Naive B cell (primary cell): ENCODE measurements at places on chromosomes 4 and X.

DNA sequence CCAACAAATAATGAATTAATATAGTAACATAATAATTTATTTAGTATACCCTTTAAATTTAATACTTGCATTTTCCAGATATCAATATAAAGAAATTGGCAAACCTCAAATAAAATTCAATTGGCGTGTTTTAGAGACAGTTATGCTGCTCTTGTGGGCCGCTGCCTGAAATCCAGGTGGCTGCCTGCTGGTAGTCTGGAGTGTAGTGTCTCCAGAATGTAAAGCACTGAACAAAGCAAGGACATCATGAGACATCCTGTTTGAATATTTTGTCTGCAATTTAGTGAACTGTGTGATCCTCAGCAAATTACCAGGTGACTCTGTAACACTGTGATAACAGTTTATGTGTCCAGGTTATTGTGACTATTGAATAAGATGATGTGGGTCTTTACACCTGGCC lies 29.9 kb downstream of the ZFP42 start:
- DNase-seq = no peak

DNA sequence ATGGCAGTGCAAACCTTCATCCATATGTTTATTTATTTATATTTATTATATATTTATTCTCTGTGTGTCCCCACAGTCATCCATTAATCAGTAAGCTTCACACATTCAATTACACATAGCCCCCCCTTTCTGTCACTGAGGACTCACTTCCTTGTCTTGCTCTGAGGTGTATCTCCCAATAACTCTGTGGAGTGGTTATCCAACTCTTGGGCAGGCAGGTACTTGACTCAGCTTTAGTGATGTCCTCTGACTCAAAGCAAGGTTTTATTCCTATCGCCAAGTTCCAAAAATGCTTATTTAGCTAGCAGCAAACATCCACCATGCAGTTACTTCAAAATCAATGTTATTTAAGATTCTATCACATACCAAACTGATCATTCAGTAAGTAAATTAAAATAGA lies 25.2 kb upstream of the NDP start:
- DNase-seq = no peak

- DNase-seq = no peak
Observed at GRCh38 chrX:15929194-15929593, 74.6 kb upstream of the AP1S2 start.

GRCh38 chr4:6112606-6113290 lies 87.6 kb downstream of the JAKMIP1 start:
- DNase-seq = no peak

- peak; percentile 70 for DNase-seq
Observed at GRCh38 chrX:38800981-38801845, at the start of gene MID1IP1. Gene MID1IP1 (plus strand): TSS chrX:38801459. CDS start chrX:38804947, 3,488 bp downstream.

DNA sequence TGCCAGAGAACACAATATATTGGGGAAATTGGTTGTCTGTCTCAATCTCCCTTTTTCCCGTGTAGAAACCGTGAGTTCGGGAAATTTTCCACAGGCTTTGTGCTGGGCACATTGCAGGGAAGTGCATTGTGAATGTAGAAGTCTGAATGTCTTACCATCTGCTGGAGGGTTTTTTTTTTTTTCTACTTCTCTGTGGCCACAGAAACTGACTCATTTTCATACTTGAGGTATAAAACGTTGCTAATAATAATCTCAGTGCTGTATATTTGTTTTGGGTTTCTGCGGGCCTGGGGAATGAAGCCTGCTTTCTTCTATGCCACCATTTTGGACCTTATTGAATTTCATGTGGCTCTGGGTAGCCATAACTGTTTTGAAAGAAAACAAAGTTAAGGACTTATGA lies 1001.2 kb downstream of the STIM2 start:
- DNase-seq = no peak

- no peak for DNase-seq
Observed at GRCh38 chrX:3659761-3660160, 53.7 kb downstream of the PRKX start.

DNA sequence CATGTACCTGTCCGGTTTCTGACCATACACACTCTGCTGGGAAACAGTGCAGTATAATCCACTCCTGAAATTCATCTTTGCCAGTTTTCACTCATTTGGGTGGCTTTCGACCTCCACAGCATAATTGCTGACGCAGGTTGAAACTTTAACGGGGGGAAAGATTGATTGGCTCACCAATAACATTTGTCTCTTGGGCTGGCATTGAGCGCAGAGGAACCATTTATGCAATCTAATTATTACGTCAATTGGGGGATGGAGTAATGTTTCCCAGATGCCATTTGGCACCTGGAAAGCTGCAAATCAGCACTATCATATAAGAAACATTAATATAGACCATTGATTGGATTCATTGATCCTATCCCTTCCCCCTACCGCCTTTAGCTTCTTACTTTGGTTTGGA lies 24.1 kb upstream of the ARHGAP36 start:
- DNase-seq = no peak

- DNase-seq = no peak
Observed at GRCh38 chrX:131764216-131764615, 220.3 kb downstream of the OR13H1 start.

DNA sequence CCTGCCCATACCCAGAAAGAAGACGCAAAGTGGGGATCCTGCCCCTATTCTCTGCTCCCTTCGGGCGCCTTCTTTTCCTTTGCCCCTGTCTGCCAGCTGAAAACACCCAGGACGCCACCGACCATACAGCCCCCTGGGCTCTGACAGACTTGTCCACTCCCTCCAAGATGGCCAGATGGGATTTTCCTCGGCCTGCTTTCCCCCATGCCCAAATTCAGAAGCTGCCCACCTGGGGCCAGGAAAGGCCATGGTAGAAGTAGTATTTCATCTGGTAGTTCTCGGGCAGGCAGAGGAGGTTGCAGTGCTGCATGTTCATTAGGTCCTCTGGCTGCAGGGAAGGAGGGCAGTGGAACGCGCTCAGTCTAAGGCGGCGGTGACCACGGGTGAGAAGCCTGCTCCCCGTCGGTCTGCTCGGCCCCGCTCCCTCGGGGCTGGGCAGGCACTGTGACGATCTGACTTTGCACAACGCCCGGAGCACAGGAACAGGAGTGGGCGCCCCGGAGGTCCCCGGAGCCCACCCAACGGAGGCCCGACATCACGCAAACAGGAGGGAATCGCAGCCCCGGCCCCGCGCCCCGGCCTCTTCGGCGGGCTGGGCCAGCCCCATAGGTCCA lies 582 bp downstream of the NAA10 start:
- DNase-seq = no peak

GRCh38 chr4:19298998-19299397 lies 952.7 kb upstream of the SLIT2 start:
- no peak for DNase-seq

- no peak for DNase-seq
Observed at GRCh38 chr4:5980436-5981155, 37.6 kb downstream of the C4orf50 start.

GRCh38 chr4:141330616-141331015 lies 109.9 kb downstream of the ZNF330 start:
- no peak for DNase-seq

DNA sequence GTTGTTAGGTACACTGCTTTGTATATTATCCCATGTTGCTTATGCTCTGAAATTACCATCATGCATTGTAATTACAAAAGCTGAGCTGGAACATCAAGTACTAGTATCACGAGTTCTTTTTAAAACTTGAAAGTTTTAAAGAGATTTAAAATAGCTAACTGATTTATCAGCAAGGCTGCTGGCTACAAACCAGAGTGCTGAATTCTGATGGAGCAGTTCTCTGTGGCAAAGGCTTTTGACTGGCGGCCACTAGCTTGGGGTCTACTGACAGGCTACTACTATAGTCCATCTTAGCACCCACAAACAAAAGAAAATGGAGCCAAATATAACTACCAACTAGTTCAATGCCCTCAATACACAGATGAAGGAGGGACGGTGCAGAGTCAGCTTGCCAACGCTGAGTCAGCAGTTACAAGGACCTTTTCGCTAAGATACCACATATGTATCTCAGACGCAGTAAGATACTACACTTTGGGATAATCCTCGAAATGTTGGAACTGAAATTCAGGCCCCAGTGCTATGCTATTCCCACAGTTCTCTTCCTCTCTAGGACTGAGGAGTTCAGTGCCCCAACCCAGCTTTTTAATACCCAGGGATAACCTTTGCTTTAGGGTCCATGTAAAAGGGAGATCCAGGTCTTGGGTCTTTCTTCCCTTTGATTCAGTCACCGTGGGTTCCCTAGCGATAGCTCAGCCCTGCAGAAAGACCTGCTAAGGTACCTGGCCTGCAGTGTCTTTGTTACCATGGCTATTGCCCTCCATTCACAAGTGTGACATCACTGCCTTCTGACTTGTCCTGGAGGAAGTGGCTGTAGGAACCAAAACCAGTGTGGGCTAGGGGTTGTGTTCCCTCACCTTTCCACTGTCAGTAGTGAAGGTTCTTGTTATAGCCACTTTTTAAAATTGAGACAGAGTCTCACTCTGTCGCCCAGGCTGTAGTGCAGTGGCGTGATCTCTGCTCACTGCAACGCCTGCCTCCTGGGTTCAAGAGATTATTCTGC lies 22.8 kb downstream of the MFAP3L start:
- DNase-seq = no peak

- no peak for DNase-seq
Observed at GRCh38 chrX:75522565-75523431, at the start of gene ZDHHC15. Gene ZDHHC15 (minus strand): TSS chrX:75523037. CDS start chrX:75523024, 13 bp downstream.

GRCh38 chr4:8117278-8117682 lies 41.3 kb downstream of the ABLIM2 start:
- DNase-seq = peak; percentile 25

GRCh38 chr4:88735564-88735963 lies 37.9 kb upstream of the NAP1L5 start:
- DNase-seq = no peak

- DNase-seq = no peak
Observed at GRCh38 chrX:132270021-132270420, 50.8 kb upstream of the RAP2C start.

GRCh38 chr4:176262243-176262642 lies 6.8 kb downstream of the ASB5 start:
- no peak for DNase-seq

GRCh38 chrX:46754036-46754435 lies 4.9 kb downstream of the SLC9A7 start:
- no peak for DNase-seq

GRCh38 chr4:45471335-45471734 lies 652.5 kb downstream of the GABRG1 start:
- no peak for DNase-seq

- DNase-seq = no peak
Observed at GRCh38 chr4:101114936-101115372, 232.4 kb downstream of the PPP3CA start.

DNA sequence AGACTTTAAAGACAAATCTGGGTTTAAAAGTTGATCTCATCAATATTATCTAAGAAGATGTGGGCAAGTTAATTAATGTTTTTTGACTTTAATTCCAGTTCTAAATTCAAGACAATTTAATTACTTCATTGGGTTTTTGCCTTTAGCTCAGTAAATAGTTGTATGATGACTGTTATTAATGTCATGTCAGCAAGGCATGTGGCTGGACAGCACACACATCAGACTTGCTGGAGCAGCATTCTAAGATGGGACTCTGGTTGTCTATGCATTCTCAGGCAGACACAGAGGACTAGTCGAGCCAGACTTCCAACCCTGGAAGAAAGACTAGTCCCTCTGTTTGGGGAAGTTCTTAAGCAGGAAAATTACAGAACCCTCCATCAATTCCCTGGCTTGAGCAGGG lies 180.7 kb upstream of the GK2 start:
- no peak for DNase-seq

GRCh38 chr4:128468123-128468989 lies 180.7 kb upstream of the PGRMC2 start:
- no peak for DNase-seq

GRCh38 chrX:41922431-41923151 lies 763 bp downstream of the CASK start:
- peak; percentile 5 for DNase-seq

GRCh38 chrX:70826715-70827114 lies 81.8 kb downstream of the TEX11 start:
- DNase-seq = no peak

GRCh38 chrX:2609431-2610238 lies 81.5 kb upstream of the CD99 start:
- DNase-seq = no peak

GRCh38 chr4:40150932-40151331 lies 45.9 kb upstream of the RHOH start:
- no peak for DNase-seq

DNA sequence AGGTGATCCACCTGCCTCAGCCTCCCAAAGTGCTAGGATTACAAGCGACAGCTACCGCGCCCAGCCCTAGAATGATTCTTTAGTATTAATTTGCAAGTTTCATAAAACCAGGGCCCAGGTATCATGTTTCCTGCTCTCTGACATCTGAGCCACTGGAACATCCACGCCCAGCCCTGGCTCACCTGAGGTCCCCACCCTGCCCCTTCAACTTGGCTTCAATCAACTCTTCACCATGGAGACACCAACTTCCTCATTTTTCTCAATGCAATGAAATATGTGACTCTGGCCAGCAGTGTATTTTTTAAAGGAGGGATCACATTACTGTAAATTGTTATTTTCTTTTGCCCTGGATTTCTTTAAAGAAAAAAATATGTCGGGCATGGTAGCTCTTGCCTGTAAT lies 3.9 kb downstream of the PRSS12 start:
- DNase-seq = no peak

GRCh38 chrX:23871905-23872546 lies 35.7 kb downstream of the APOO start:
- DNase-seq = no peak

- DNase-seq = no peak
Observed at GRCh38 chrX:134684956-134685355, 26.7 kb upstream of the PLAC1 start.

DNA sequence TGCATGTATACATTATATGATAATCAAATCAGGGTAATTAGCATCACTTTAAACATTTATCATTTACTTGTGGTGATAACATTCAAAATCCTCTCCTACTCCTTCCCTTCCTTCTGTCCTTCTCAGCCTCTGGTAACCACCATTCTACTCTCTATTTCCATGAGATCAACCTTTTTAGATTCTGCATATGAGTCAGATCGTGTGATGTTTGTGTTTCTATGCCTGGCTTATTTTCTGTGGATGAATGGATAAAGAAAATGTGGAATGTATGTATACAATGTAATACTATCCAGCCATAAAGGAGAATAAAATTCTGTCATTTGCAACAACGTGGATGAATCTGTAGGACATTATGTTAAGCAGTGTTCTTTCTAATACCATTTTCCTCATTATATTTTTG lies 123.9 kb downstream of the NAA11 start:
- no peak for DNase-seq
